PC-3 (cell line): ENCODE measurements at places on chromosomes 12 and 14.

DNA sequence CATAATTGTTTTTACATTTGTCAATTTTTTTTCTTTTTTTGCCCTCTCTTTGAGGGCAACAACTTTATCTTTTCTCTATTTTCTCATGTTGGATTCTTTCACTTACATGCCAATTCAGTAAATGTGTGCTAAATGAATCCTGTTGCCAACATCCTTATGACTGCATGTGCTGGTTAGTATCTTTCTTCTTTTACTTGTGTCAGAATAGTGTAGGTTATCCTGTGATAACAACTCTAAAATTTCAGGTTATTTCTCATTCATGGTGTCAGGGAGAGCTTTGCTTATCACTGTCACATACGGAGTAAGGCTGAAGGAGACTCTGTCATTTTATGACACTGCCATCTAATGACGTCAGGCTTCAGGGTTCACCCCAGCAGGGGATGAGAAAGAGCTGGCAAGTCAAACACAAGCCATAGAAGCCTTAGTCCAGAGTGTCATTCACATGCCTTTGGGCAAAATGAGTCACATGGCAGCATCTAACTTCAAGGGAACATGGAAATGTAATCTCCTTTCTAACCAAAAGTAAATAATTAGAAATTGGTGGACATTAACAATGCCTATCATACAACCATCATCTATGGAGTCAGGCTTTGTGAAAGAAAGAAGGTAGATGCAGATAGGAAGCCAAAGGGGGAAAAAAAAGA is 242.5 kb upstream of the ATP2B1 start:
- DNase-seq, result peak; percentile 97

DNA sequence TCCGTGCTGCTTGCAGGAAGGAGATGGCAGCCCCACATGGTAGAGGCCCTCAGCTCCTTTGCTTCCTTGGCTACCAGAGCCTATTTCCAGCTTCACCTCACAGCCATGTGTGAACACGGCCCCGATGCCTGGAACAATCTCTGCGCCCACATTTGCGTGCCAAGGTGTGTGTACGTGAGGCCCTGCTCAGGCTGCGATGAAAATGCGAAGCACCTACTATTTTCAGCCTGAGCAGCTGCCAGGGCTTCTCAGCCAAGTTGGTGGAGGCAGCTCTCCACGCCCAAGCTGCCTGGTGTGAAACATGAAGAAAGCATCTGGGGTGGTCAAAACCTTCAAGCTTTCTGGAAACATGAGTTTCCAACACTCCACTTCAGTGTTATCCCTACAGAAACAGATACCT is 177.8 kb upstream of the EGLN3 start:
- DNase-seq, result no peak

- no peak for DNase-seq
These were observed 58.9 kb downstream of the MOK start for GRCh38 chr14:102246071-102246470.

DNA sequence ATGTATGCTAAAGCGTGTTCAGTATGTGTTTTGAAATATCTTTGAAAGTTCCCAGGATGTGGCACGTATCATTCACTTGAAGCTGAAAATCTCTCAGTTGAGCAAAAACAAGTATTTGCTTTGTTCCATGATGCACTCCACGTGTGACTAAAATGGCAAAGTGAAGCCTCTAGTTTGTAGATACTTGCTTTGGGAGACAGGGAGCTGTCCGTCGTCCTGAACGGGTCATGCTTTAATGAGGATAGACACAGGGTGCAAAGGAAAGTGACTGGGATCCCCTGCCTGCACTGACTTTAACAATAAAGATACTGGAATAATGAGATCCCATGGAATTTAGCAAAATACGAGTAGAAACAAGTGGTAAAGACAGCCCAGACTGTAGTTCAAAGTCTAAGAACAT is 991.4 kb downstream of the NRXN3 start:
- no peak for DNase-seq

- no peak for DNase-seq
These were observed 12.3 kb upstream of the RARG start for GRCh38 chr12:53244337-53244736.

DNA sequence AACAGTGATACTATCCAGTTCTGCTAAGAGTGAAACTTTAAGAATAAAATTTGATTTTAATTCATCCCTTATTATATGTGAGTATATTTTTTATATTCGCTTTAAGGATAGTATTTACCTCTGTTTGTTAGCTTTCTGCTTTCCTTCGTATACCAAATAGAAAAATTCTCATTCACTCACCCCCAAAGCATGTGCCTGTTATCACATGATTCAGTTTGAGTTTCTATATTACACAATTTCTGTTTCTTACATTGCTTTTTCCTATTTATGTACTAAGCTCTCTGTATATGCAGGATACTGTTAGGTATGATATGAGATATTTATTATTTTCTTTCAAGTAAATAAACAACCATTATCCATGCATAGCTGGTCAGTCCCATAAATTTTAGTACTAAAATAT is 275.2 kb downstream of the FBXL14 start:
- no peak for DNase-seq

DNA sequence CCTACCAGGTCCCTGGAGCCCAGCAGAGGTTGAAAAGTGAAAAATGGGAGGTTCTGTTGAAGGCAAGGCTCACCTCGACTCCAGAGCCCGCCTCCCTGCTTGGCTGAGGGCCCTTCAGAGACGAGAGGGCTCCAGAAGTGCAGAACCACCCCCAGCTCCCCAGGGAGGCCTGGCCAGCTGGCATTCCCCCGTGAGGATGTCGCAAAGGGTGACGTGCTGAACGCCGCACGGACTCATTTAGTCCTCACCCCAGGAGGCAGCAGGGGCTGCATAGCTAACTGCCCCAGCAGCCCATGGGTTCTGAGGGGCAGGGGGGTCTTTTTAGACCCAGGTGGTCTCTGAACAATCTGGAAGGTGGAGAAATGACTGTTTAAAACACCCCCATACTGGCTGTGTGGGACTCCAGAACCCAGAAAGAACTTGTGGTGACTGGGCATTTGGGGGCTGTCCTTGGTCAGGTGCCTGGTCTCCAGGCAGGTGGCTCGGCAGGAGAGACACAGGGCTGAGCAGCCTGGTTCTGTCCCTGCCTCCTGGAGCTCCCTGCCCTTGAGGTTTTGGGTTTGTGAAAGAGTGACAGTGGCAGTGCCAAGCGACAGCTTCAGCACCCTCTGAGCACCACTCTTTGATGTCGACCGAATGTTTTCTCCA is 32.0 kb downstream of the ANAPC7 start:
- DNase-seq, result no peak

DNA sequence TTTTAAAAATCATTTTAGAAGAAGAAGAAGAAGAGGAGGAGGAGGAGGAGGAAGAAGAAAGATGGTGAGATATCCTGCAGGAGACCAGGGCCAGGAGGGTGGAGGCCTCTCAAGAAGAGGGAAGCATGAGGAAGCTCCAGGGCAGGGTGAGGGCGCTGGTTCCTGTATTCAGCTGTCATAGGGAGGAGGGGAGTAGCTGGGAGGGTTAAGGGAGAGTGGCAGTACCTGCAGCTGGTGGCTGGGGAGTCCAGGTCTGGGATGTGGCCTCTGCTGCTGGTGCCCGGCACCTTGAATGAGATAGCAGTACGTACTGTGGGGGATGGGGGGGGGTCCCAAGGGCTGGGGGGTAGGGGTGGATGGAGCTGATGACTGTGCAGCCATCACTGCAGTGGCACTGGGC is 9.8 kb downstream of the RBP5 start:
- no peak for DNase-seq

DNA sequence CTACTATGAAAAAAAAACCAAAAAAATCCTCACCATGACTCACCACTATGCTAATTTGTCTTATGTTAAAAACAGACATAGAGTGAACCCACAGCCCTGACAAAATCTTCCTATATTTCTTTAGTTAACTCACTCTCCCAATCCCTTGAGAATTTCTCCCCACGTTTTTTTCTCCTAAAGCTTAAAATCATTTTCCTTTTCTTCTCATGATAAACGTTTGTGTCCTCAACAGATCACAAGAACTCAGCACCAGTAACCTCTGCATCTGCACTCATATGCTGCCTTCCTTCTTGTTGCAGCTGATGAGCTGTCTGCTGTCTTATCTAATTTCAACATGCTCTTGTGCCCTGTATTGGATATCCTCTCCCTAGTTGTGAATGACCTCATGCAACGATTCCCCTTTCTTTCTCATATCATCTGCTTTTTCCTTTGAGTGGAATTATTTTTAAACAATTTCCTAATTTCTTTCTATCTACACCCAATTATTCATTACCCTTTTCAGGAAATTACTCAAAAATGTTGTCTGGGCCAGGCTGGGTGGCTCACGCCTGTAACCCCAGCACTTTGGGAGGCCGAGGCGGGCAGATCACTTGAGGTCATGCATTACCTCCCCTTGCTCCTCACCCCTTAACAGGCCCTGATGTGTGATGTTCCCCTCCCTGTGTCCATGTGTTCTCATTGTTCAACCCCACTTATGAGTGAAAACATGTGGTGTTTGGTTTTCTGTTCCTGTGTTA is 427.5 kb upstream of the MGAT4C start:
- DNase-seq, result no peak
